ENCODE measurements at places on chromosomes 1 and 21.
A peak's percentile ranks its signal among the peaks of the same experiment; 100 is the strongest.

GRCh38 chr1:240768979-240769378 is 157.0 kb upstream of the GREM2 start:
- DNase-seq, result no peak

DNA sequence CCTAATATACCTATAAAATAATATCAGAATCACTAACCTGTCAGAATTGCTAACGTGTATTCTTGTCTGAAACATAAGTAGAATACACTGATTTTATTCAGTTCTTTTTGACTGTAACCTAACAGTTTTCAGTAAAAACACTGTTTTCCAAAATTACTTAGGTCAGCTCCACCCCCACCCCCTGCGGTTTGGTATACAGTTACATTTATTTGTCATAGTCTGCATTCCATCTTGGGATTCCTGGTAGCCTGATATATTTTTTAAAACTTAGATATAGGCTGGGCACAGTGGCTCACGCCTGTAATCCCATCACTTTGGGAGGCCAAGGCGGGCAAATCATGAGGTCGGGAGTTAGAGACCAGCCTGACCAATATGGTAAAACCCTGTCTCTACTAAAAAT is 19.8 kb upstream of the ABCD3 start:
- DNase-seq, result no peak

GRCh38 chr21:42343556-42343955 is 7.2 kb downstream of the TFF2 start:
- DNase-seq, result no peak

GRCh38 chr1:183880531-183881243 is 75.8 kb downstream of the RGL1 start:
- DNase-seq, result no peak

GRCh38 chr1:115324649-115325420 is 13.2 kb downstream of the NGF start:
- DNase-seq, result no peak

- no peak for DNase-seq
These were observed 46.1 kb upstream of the TRAPPC10 start for GRCh38 chr21:43965911-43966585.

- DNase-seq, result peak; percentile 62
These were observed 552 bp upstream of the ZNF496 start for GRCh38 chr1:247332215-247332622.

GRCh38 chr1:106498238-106498637 is 558.2 kb upstream of the PRMT6 start:
- no peak for DNase-seq

- no peak for DNase-seq
These were observed 5.8 kb downstream of the PAFAH2 start for GRCh38 chr1:25991937-25992688.

DNA sequence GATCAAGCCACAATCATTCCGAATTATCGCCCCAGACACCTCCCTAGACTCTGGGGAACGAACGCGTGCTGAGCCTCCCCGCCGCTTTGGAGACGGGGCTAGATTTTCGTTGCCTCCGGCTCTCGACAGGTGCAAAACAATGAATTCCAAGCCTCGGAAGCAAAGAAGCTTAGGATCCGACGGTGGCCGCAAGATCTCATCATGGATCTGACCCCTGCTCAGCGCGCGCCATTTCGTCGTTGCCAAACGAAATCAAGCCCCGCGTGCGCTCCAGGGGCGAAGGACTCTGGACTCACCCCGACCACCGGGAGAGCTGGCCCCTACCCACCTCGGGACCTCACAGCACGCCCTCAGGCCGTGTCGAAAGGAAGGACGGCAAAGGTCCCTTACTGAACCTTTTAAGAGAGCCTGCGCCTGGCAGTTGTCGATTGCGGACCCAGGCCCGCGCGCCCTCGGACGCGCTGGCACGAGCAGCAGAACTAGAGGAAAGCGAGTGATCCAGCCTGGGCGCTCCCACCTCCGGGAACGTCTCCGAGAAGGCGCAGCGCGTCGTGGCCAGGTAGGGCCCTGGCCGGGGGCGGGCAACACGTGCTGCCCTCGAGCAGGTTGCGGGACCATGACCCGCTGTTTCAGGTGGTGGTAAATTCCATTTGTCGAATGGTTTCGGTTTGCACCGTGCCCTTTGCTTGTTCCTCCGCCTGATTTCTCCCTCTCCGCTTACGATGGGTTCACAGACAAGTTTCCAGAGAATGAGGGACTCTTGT is 1.6 kb upstream of the RUNX3 start:
- DNase-seq, result no peak

DNA sequence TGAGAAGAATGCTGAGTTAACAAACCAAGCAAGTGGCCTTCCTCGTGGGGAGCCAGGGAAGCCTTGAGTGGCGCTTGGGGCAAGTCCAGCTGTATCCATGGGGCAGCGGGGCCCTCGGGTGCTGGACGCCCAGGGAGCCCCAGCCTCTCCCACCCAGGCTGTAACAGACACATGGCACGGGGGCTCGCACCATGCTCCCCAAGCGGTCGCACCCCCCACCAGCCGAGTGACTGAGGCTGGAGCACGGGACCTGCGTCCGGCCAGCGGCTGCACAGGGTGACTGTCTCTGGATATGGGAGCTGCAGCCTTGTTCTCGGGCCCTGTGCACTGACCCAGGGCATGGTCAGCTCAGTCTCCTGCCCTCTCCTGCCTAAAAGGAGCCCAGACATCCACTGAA is 53.9 kb upstream of the ACTRT2 start:
- DNase-seq, result no peak

- no peak for DNase-seq
These were observed 34.6 kb upstream of the C1orf87 start for GRCh38 chr1:60108196-60108595.

GRCh38 chr1:225886159-225887029 is 2.6 kb downstream of the LEFTY1 start:
- no peak for DNase-seq

- DNase-seq, result no peak
These were observed 432 bp downstream of the AKT3 start for GRCh38 chr1:243849421-243850201.

DNA sequence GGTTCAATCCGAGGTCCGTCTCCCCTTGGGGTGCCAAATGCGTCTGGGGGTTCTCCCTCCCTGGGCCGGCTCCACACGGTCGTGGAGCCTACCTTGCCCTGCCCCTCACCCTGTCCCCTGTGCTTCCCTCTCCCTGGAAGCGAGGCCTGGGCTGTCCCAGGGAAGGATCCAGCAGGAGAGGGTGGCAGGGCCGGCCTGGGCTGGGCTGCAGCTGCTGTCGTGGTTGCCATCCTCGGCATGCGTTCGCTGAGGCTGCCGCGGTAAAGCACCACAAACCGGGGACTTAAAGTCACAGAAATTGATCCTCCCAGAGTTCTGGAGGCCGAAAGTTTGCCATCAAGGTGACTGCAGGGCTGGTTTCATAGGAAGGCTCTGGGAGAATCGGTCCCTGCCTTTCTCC is 123.0 kb upstream of the TMPRSS2 start:
- DNase-seq, result no peak

- no peak for DNase-seq
These were observed 103.5 kb upstream of the ETS2 start for GRCh38 chr21:38702196-38702595.

DNA sequence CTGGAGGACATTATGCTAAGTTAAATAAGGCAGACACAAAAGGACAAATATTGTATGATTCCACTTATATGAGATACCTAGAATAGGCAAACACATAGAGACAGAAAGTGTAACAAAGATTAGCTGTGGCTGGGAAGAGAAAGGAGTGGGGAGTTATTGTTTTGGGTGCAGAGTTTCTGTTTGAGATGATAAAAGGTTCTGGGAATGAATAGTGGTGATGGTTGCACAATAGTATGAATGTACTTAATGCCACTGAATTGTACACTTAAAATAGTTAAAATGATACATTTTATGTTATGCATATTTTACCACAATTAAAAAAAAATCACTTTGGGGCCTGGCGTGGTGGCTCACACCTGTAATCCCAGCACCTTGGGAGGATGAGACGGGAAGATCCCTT is 21.2 kb upstream of the ERO1B start:
- DNase-seq, result no peak

DNA sequence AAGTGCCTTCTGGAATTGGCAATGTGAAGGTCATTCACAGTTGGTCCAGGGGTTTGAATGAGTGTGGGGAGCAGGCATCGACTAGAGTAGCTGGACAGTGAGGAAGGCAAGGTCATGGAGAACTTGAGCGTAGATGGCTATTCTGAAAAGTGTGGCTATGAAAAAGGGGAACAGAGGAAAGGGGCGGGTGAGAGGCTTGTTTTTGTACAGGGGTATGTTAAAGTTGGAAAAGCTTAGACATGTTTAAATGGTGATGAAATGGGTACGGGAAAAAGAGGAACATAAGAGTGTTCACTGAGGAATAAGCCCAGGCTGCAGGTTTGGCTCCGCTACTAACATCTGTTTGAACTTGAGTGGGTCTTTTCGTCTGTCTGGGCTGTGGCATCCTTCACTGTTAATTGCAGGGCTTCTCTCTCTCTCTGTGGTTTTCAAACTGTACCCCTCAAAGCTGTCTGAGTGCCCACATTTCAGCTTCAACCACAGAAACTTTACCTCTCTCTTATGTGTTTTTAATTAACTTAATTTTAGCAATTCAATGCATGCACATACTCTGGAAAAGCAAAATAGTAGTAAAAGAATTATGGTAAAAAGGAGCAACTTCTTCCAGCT is 70.8 kb upstream of the COA6 start:
- no peak for DNase-seq

DNA sequence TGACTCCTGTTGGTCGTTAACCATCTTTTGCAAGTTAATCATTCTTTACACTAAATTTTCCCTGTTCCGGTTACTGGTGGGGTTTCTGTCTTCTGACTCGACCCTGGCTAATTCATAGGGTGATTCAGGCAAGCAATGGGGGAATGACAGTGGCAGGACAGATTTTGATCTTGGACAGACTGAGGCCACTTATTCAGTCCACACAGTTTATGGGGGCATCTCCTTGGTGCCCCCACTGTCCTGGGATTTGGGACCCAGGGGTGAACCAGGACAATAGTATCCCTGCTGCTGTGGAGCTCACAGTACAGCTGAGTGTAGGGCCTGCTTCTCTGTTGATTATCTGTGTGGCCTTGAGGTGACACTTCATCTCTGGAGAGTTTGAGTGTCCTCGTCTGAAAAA is 540.4 kb downstream of the MATN1 start:
- no peak for DNase-seq

DNA sequence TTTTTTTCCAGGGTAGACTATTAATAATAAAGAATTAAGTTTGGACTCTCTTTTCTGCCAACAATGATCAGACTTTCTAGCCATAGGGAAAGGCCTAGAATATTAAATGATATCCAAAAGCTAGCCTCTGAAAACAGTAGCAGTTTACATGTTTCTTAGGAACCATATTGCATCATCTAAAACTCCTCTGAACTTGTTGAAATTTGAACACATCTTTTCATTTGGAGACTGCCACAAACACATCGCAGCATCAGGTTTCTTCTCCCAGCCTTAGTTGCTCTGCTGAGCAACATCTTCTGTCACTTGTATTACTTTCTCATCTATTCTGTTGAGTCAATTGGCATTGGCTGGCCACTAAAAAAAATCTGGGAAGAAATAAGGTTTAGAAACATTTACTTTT is 63.2 kb upstream of the GNG4 start:
- DNase-seq, result no peak

DNA sequence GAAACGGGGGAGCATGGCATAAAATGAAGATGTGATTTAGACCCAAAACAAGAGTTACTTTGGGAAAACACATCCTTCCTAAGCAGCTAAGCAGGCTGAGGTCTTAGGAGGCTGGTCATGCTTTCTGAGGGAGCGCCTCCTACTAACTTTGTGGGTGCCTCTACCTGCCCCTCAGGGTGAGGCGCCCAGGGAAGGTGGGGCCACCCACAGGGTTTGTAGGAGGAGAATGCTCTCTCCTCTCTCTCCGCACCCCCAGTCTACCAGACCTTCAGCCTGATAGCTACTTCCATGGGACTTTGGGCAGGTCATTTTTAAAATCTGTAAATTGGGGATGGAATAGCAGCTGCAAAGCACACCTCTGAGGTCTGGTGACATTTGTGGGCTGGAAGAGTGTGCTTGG is 23.8 kb downstream of the SLC27A3 start:
- DNase-seq, result no peak

DNA sequence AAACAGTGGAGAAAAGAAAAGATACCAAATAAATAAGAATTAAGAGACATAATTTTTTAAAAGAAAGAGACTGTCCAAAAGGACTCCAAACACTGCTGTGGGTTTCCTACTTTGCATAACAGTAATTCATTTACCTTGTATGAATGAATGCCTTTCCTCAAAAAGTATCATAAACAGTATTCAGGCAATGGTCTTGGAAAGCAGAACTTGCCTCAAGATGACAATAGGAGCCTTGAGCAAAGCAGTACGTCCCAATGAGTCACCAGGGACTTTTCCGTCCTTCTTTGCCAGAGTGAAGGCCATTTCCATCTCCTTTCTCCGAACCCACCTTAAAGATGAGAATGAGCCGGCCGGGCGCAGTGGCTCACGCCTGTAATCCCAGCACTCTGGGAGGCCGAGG is 186.4 kb downstream of the ZBTB18 start:
- DNase-seq, result no peak

- no peak for DNase-seq
These were observed 85.4 kb upstream of the LPGAT1 start for GRCh38 chr1:211915924-211916323.

GRCh38 chr1:18957532-18958300 is 1.2 kb upstream of the IFFO2 start:
- no peak for DNase-seq

DNA sequence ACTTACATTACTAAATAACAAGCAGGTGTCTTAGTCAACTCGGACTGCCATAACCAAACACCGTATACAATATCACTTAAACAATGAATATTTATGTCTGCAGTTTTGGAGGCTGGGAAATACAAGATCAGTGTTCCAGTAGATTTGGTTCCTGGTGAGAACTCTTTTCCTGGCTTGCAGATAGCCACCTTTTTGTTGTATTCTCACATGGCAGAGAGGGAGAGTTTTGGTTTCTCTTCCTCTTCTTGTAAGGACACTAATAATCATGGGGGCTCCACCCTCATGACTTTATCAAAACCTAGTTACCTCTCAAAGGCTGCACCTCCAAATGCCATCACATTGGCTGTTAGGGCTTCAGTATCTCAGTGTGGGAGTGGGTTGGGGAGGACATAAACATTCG is 82.9 kb upstream of the CACYBP start:
- DNase-seq, result no peak

- DNase-seq, result no peak
These were observed 35.5 kb downstream of the MFSD2A start for GRCh38 chr1:39990428-39990827.

DNA sequence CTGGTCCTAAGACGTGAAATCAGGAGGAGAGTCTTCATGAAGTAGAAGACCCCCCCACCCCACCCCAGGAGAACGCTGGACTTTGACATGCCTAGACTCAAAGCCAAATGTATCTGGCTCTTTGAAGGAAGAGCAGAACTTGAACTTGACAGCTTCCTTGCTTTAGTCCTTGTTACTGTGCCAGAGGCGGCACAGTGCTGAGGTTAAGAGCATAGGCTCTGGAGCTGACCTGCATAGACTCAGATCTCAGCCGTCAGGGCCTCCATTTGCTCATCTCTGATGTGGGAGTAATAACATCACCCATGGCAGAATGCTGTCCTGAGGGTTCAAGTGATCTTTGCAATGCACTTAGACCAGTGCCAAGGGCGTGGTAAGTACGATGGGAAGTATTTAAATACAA is 39.0 kb downstream of the COL6A1 start:
- DNase-seq, result no peak

- DNase-seq, result no peak
These were observed 81.0 kb downstream of the SLC30A10 start for GRCh38 chr1:219847215-219847855.
